ENCODE measurements at places on chromosomes 5 and 9.

DNA sequence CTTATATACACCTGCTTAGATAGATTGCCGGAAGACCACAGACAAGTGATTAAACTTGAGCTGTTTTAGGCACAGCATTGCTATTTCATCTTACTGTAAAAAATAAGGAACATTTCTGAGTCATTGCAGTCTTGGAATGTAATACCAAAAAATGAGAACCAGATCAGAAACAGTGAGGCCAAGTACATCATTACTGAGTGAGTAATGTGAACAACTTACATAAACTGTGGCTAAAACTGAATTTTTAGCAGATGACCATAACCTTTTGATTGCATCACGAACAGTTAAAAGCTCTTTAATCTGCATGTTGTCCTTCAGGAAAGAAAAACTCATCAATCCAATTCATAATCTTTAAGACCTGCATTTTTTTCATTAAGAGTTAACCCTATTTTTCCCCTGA, 157.1 kb upstream of the FGF10 start:
- no peak for DNase-seq

GRCh38 chr5:40374853-40375252, 304.9 kb upstream of the PTGER4 start:
- no peak for DNase-seq

DNA sequence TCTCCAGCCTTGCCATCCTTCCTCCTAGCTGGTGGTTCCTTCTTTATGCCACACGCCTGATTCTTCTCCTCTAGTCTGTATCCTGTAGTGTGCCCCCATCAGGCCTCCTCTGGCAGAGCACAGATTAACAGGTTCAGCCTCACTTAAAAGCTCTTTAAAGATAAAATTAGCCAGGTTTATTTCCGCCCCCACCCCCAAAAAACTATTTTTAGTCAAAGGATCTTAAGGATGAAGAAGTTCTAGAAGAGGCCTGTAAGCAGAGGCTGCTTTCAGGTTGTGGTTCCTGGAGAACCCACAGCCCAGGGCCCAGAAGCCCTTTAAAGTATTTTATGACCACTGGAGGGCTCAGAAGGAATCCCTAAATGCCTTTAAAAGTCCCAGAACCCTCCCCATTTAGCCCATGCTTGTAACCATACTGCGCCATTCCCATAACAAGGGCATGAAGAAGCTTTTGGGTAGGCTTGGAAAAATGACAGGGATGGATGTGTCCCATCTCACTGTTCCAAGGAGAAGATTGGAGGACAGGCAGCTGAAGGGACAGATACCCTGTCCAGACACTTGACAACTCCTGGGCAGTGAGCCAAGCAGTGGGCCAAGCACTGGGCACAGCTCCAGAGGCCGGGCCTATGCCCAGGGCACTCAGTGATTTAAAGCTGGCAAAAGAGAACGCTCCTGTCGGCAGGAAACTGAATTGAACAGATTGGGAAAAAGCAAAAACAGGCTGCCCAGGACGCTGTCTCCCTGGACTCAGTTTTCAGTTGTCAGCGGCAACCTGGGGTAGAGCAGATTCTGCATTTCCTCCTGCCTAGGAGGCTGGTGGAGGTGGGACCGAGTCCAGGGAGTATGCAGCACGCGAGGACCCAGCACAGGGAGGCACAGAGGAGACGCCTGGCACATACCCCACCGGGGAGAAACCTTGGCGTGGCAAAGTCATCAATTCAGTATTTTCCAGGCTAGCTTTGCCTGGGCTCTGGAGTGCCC, 106.3 kb upstream of the SSBP2 start:
- no peak for DNase-seq

GRCh38 chr5:103638979-103639378, 76.4 kb upstream of the NUDT12 start:
- no peak for DNase-seq

DNA sequence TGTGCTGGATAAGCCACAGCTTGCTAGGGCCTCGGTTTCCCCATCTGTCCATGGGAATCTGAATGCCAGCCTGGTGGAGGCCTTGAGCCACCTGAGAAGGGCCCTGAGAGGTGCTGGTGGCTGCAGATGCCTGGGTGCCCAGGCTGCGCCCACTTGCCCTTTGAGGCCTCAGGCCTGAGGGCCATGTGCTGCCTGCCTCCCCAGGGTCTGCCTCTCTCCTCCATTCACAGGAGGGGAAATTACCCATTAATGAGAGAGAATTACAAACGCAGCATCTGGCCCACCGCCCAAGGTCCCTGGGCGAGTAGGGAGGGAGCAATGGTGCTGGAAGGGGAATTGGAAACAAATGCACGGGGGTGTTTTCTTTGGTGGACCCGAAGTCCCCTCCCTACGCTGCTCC, 59.6 kb downstream of the BARX1 start:
- no peak for DNase-seq

- no peak for DNase-seq
These were observed 4.4 kb upstream of the SLC4A9 start for GRCh38 chr5:140355546-140355945.

DNA sequence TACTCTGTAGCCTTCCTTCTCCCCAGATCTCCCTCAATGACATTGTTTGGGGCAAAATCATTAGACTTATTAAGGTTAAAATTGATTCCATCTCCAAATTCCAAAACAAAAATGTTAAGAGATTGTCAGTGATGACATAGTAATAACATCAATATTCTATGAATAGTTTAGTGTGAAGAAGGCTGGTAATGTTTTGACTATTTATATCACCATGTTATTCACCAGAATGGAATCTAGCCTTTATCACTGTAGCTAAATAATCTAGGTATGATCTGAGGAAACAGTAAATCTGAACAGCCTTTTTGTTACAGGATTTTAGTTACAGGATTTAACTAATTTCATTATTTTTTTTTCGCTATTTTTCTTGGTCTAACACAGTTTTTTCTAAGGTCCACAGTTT, 929 bp upstream of the PLPP6 start:
- DNase-seq, result no peak

DNA sequence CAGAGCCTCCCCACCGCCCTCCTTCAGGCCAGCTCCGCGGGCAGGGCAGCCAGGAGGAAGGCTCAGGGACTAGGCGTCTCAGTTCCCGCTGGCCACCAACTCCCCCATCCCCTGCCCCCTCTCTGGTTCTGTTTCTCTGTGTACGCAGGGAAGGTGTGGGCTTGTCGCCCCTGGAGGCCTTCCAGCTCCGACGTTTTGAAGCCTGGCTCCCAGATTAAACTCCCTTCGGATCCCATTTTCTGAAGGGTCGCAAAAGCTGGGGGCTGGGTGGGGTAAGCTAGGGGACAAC, 346 bp downstream of the ATOX1 start:
- no peak for DNase-seq

GRCh38 chr9:26341545-26341944, 551.1 kb downstream of the CAAP1 start:
- DNase-seq, result no peak

DNA sequence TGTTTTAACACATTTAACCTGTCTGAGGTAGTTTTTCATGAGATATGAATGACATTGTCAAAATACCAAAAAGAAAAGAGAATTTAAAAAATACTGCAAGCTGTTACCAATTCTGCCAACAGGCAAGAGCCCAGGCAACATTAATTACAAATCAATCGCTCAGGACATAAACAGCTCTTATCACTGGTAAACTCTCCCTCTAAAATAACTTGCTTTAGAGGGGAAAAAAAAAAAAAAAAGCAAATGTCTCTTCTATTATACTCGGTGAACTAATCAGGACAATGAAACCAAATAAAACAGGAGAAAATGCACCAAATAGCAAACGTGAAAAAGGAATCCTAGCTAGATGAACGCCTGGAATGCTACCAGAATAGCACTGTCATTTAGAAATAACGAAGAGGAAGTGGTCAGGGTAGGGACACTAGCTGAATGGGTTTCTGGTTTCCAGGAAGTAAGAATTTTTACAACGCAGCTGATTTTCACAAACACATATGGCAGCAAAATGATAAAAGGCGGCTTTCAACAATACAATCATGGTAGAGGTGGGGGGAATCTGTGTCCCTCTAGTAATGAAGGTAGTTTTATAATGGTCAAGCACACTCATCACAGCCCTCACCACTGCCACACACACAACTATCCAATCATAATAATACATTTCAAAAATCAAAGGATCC, 94.9 kb downstream of the DENND1A start:
- DNase-seq, result no peak

DNA sequence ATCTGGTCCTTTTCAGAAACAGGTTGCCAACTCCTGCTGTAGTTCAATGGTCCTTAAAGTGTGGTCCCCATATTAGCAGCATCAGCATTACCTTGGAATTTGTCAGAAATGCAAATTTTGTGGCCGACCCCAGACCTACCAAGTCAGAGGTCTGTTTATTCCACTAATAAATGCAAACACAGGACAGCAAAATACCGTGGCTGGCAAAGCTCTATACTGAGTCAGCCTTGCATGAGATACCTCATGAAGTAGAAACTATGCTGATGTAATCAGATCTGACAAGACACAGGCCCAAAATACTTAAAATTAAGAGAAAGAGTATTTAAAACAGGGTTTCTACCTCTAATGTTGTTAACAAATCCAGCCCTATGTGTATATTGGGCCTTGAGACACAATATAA, 3.0 kb downstream of the GOLM1 start:
- DNase-seq, result no peak

GRCh38 chr5:118479285-118479684, 509.1 kb downstream of the DTWD2 start:
- DNase-seq, result no peak

GRCh38 chr5:56818450-56819037, 3.2 kb downstream of the MAP3K1 start:
- no peak for DNase-seq

GRCh38 chr9:91285729-91286353, 75.9 kb downstream of the AUH start:
- no peak for DNase-seq

- DNase-seq, result no peak
These were observed 176.8 kb upstream of the RASEF start for GRCh38 chr9:83239747-83240146.

DNA sequence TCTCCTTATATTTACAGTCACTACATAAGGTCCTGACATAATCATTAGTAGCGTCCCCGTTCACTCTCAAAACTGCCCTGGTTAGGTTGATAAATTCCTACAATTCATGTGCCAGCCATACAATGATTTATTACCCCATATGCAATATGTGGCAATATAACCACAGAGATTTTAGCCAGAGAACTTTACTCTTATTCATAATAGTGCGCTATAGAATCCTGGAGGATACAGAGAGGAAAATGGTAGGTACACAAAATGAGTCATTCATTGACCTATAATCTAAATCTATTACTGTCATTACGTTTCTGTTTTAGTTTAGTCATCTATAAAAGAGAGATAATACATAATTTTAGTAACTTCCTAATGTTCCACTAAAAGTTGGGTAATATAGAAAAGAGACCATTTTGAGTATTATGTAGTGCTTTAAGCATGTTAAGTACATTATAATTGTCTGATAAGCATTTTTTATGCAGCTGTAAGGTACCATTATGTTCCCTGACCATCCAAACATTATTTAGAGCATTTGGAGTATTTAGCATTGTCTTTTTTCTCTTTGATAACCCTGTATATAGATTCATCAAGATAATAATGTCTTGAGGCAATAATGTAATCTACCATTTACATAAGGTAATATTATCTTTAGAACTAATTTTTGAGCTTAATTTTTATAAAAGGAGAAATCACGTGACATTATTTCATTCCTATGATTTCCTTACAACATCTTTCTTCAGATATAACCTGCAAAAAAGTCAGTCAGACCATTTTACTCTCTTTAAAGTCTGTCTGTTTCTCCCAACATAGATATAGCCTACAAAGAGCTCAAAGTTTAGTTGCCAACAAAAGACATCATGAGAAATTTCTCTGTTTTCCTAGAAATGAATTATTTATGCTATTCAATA, 655.5 kb upstream of the ZNF608 start:
- DNase-seq, result no peak

DNA sequence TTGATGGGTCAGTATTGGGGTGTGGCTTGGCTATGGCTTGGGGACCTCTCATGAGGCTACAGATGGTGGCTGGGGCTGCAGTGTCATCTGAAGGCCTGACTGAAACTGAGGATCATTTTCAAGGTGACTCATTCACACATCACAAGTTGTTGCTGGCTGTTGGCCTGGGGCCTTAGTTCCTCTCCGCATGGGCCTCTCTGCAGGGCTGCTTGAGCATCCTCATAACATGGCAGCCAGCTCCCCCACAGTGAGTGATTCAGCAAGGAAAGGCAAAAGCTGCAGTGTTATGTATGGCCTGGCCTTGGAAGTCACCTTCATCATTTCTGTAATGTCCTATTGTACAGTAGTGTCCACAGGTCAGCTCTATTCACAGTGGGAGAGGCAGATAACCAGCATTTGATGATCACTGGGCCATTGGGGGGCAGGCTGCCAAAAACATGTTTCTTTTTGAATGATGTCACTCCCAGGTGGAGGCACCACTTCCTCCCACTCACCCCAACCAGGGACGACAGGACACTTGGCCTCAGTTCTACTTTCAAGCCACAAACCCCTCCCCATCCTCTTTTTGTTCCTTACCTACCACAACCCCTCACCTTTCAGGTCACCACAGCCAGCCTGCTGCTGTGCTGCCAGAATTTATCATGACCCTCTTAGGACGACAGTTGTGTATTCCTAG, 14.4 kb downstream of the FGD3 start:
- no peak for DNase-seq

- no peak for DNase-seq
These were observed 42.8 kb upstream of the MAST4 start for GRCh38 chr5:66553368-66553912.
